ENCODE measurements at places on chromosomes 1 and 21.

- no peak for DNase-seq
Observed at GRCh38 chr21:39881661-39882060, 14.4 kb downstream of the PCP4 start.

DNA sequence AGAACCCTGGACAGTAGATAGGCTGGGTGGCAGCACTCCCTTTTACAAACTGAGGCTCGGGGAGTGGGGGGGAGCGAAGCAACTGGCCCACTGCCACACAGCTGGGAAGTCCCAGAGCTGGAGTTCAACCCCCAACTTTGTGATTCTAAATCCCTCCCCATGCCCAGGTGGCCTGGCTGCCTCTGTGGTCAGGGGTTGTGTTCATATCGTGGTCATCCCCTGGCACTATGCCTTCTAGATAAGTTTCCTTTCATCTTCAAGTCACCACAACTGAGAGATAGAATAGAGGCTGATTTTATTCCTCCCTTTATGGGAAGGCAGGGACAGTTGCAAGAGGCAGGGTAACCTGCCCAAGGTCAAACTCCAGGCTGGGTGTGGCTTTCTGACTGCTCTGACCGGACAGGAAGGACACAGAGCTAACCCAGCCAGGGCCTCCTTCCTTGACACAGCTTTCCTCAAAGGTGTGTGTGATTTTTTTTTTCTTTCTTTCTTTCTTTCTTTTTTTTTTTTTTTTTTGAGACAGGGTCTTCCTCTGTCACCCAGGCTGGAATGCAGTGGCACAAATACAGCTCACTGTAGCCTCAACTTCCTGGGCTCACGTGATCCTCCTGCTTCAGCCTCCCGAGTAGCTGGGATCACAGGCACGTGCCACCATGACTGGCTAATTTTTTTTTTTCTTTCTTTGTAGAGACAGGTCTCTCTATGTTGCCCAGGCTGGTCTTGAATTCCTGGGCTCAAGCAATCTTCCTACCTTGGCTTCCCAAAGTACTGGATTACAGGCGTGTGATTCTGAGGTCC, 18.4 kb upstream of the TNFRSF1B start:
- DNase-seq: peak; percentile 38

DNA sequence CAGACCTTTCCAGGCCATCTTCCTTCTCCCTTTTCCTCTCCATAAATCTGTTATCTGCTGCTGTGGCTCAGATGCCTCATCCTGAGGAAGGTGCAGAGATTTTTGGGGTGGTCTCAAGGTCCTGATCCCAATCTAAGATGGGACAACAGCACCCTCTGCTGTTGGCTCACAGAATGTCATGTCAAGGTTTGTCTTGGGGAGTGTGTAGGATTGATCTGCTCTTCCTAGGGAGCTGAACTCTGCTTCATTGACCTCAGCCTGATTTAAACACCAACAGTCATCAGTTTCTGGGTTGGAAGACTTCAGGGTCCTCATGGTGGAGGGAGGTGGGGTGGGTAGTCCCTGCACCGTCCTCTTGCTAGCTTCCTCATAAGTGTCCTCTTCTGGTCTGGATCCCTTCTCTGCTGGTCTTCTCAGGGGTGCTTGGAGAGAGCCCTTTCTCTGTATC, 62.8 kb upstream of the LAX1 start:
- DNase-seq: peak; percentile 67

DNA sequence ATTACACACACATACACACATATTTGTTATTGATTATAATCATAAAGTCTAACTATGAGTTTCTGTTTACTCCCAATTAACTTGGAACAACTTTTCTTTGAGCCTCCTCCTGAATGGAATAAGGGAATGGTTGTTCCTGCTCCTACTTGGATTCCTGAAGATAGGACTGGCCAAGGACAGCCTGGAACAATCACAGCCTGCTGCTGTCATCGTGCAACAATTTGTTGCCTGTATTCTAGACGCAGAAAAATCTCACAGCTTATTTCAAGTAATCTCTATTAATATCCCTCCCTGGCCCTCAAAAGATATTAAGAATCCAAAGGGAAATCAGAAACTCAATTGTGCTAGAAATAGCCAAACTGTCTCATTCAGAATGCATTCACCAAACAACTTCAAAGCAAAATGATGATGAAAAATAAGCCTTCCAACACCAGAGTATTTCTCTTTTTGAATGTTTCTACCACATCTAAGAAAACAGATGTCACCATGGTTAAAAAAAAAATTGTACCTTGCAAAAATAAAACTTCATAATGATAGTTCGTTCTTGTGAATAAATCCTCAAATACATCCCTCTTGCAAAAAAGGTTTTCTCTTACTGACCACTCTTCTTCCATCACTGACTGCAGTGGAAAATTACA, 30.9 kb downstream of the RCAN1 start:
- DNase-seq: no peak

DNA sequence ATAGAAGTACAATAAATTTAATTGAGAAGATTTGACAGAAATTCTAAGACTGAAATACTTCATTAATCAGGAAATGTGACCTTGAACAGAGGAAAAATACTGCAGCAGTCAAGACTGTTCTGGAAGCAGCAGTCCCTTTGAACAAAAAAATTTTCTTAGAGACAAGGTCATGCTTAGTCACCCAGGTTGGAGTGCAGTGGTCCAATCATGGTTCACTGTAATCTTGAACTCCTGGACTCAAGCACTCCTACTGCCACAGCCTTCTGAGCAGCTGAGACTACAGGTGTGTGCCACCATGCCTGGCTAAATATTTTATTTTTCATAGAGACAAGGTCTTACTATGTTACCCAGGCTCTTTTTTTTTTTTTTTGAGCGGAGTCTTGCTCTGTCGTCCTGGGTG, 1.9 kb upstream of the CCDC30 start:
- no peak for DNase-seq

DNA sequence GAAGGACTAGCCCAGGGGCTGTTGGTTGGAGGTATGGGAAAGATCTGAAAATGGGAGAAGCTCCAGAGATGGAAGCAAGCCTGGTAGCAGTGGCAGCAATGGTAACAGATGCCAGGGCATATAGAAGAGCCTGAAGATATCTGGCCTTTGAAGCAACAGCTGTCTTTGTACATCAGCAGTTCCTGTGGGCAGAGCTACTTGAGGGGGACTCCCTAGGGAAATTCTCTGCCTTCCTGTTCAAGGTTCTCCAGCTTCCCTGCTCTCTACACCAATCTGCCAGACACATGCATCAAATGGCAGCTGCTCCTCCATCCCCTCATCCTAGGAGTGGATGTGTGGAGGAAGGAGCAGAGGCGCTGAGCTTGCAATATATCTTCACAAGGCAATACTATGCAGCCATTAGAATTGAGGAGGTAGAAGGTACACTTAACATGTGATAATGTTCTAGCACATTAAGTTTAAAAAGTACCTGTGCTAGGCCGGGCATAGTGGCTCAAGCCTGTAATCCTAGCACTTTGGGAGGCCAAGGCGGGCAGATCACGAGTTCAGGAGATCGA, 2.2 kb downstream of the TMEM35B start:
- DNase-seq: no peak

DNA sequence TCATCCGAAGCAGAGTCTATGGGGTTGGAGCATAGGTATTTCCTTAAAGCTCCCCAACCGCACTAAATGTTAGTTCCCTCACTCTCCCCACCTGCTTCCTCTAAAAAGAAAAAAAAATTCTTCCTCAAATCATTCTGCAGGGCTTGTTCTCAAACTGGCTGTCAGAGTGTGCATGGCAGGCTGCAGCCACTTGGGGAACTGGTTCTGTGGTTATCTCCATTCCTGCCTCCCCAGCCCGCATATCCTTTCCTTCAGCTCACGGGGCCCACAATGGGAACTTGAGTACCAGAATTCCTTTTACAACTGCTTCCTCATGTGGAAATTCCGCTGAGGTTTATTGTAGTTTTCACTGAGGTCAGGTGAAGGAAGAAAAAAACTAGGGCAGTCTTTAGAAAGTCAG, 159.2 kb downstream of the PIGK start:
- no peak for DNase-seq

DNA sequence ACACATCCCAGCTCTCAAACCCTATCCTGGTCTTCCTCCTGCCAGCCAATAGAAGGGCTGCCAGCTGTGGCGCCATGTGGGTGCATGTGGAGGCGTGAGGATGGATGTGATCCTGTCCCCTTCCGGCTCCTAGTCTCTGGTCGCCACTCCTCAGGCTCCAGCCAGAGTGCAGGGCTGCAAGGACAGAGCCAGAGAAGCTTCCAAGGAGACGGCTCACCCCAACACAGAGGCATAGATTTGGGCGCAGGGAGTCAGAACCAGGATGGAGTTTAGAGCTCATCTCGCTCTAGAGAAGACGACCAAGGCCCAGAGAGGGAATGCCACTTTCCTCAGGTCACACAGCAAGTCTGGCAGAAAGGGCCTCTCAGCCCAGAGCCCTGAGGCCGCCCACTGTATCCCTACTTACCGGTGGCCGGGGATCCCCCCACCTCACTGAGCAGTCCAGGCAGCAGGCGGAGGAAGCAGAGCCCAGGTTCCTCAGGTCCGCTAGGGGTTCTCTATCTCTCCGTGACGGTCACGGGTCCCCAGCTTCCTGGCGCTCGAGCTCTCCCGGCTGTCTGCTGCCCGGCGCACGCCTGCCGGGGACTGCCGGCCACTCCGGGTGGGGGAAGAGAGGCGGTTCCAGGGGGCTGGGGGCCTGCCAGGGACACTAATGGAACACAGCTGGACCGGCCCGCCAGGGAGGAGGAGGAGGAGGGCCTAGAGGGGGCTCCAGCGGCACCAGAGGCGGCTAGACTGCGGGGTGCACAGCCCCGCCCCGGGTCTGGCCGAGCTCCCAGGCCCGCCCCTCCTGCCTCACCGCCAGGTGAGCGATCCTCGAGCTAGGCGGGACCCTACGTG, at the start of gene COL16A1:
TSS of gene COL16A1 (minus strand) at position 587 of the 840 bp plus-strand sequence. CDS start 1,824 bp downstream, outside the sequence.
- peak; percentile 96 for DNase-seq

DNA sequence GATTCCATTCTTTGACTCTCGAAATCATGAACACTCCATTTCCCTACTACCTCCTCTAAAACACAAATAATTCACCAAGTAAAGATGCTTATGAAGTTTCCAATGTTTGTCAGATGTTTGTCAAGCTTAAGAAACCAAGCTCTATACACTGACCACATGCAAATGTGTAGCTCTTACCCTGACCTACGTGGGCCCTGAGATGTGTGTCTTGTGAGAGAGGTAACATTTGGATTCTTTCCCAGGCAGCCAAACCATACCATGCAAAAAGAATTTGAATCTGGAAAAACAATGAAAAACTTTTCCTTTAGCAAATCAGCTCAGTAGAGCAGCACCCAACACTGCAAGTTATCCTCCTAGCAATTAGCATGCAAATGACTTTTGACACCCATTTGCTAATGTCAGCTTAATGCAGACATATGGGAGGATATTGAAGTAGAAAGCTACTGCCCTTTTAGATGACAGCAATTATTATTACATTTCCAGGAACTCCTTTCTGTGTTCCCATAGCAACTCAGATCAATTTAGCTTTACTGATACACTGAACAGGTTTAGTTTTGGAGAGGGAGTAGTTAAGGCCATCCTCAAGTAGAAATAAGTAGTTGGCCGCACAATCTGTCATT, 83.2 kb upstream of the RGS4 start:
- DNase-seq: no peak

DNA sequence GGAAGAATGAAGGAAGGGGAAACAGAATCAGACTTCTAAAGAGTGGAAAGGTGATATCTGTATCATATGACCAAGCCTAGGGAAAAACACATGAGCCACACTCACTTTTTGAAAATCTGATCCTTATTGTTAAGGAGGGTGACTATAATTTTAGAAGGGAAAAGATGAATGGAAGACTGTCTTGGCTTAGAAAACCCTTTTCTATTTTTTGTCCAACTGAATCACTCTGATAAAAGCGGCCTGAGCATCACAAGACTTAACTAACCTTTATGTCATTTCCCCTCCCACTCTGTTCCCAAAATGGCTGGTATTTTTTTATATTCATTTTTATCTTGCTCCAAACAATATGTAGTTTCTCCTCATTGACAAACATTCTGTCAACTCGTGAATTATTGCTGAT, 169.8 kb downstream of the C1orf21 start:
- no peak for DNase-seq

DNA sequence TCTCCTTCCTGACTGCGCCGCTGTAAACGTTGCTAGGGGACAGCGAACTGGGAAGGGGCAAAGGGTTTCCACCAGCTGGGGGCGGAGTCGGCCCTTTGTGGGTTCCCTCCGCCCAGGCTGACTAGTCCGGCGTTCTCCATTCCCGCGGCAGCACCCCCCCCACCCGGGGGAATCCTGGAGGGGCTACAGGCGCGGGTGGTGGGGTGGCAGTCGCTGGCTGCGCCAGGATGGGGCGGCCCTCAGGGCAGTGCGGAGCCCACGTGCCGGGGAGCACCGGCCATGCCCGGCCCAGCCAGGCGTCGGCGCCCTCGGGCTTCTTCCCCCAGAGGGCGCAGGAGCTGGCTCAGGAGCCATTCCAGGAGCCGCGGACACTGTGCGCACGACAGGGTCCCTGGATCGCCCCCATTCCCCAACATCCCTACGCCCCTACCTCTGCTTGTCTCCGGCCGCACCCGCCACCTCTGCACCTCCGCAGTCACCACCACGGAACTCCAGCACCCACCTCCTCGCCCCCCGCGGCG, 476 bp downstream of the BATF3 start:
- peak; percentile 76 for DNase-seq

DNA sequence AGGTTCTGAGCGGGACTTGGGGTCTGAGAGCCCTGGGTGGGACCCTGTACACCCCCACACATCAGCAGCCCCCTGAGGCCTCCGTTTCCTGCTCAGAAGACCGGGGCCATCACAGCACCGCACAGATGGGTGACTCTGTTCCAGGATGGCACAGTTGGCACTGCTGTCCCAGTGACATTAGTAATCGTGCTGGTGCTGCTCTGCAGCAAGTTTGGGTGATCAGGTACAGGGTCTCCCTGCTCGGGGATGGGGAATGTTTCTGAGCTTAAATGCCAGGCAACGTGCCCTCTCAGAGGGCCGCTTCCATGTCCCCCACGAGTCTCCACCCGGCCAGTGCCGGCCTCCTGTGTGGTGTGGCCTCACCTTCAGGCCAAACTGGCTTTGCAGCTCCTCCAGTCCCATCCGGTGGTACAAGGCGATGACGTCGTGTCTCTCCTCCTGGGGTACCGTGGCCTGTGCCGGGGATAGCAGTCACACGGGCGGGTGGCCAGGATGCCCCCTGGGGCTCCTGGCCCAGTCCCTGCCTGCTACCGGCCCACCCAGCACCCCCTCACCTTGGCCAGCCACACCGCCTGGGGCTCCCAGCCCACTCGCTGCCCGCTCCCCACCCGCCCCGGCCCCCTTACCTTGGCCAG, 17.1 kb downstream of the PRXL2B start:
- DNase-seq: no peak

DNA sequence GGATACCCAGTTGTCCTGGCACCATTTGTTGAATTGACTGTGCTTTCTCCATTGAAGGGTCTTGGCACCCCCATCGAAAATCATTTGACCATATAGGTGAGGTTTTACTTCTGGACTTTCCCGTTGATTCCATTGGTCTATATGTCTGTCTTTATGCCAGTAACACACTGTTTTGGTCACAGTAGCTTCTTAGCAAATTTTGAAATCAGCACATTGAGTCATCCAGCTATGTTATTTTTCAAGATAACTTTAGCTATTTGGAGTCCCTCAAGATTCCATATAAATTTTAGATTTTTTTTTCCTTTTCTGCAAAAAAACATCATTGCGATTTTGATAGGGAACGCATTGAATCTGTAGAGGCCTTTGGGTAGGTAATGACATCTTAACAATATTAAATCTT, 235.6 kb downstream of the SMYD3 start:
- no peak for DNase-seq

GRCh38 chr1:20551945-20552727, at the start of gene FAM43B:
TSS of gene FAM43B (plus strand) at chr1:20552573. CDS start at chr1:20552974, 401 bp downstream.
- peak; percentile 96 for DNase-seq

GRCh38 chr1:85815906-85816305, 107.7 kb upstream of the ZNHIT6 start:
- DNase-seq: peak; percentile 84

- no peak for DNase-seq
Observed at GRCh38 chr1:86933562-86934377, 19.3 kb downstream of the HS2ST1 start.
